Fibroblast of gingiva (primary cell): ENCODE measurements at places on chromosomes 2 and 18.

DNA sequence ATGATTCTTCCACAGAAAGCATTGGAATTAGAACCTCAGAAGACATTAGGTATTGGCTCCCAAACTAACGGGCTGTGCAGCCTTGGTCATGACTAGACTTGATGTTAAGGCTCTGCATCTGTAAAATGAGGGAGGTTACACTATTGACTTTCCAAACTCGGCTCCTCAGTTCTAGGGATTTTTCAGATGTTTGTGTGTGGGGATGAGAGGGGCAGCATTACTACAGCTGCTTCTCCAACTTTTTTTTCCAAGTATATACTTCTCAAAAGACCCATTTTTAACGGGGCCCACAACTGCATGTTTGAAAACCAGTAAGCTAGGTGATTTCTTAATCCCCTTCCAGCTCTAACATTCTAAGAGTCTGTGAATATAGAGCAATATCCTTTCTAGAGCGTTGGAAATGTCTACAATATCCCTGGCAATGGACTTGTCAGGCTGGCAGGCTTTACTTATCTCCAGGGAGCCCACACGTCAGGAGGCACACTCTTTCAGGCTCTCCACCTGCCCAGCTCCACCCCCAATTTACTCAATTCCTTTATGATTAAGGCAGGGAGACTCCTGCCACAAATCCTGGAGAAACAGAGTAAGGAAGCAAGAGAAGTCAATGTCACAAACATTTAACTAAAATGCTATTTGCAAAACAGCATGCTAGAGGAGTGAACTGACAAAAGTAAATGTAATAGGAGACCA is 844 bp upstream of the MPV17 start:
- DNase-seq = no peak

DNA sequence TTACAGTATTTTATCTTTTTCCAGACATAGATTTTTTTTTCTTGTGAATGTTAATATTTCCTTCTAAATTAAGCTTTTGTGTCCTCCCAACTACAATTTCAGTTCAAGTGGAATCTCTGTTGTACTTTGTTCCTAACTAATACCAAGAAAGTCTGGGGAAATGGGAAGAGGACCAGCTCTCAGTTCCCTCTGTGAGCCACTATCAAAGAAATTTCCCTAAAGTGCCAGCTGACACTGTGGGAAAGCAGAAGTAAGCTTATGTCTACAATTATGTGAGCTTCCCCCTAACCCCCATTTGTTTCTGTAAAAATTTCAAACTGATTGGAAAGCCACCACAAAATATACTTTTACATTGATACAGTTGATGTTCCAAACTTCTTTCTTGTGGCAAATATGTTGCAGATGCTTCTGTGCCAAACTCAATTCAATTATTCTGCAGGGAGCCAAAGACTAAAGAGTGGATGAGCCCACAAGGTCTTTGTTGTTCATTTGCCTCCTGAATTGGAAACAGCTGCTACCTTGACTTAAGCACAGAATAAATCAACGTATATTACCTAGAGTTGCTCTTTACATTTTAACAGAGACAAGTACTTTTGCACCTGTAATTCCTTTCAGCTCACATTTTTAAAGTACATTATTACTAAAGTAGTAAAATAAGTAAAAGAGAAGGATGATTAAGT is 306.6 kb downstream of the PTH2R start:
- no peak for DNase-seq

DNA sequence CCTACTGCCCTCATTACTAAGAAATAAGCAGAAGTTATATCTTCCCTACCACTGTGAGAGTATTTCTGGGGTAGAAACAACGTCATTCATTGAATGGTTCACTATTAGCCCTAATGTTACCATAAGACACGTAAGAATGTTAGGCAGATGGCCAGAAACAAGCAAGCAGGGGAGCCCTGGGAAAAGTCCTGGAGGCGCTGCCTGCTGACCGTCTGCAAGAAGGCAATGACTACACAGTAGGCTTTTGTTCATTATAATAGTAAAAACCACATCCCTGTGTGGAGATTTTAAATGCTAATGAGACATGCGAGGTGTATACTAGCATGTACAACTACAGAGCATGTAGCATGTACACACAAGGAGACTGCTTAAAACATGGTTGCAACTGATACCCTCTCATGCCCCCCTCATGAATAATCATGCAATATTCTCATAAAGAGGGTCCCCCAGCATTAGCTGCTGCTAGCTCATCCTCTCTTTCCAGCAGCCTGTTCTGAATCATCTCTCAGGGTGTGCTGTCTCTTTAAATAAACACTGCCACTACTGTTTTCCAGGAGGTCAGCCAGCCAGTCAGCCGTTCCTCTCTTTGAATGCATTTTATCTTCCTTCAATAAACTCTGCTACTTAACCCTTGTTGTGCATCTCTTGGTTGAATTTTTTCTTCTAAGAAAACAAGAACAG is 23.6 kb downstream of the SUCLG1 start:
- DNase-seq = peak; percentile 39

DNA sequence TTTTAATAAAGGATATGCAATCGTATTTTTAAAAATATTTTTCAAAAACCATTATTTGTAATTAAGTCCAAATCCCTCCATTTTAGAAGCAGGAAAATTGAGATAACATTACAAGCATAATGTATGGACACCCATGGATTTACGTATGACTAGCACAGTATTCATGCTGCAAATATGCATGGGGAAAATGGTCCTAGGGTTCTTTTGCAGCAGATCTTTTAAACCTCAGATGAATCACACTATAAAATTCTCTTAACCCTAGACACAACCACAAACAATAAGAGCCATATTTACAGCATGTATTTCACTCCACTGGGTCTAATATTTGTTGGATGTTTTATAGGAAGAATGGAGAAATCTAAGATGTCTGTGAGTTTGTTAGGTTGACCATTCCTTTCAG is 453.4 kb downstream of the TGIF1 start:
- peak; percentile 49 for DNase-seq

DNA sequence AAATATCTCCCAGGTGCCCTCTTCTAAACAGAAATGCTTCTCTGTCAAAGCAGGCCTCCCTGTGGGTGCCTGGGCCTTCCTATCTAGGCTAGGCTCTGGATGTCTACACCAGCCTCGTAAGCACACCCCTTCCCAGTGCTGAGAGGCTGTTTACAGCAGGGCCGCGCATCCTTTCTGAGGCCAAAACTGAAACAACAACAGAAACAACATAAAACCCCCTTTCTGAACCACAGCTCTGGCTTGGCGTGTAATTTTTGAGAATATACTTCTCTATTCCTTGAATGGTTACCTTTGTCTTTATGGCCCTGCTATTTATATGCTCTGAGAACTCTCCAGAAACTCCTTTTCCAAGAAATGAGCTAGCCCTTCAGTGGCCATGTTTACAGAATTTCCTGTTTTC is 118.4 kb downstream of the BCL2L11 start:
- no peak for DNase-seq

DNA sequence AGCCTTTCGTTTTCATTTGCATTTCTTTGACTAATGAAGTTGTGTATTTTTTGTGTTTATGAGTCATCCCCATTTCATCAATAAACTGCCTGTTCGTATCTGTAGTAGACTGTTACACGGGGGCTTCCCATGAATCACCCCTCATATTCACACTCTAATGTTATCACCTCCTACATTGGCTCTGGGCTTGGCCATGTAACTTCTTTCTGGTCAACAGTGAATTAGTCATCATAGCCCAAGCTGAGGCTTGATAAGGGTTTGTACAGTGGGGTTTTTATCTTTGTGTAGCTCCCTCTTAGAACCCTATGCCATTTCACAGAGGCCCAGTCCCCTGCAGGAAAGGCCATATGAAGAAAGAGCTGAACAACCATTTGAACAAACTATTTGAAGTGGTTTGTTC is 151.0 kb downstream of the CCBE1 start:
- DNase-seq = no peak

GRCh38 chr2:150477347-150477746 is 10.1 kb downstream of the RND3 start:
- DNase-seq = peak; percentile 28

DNA sequence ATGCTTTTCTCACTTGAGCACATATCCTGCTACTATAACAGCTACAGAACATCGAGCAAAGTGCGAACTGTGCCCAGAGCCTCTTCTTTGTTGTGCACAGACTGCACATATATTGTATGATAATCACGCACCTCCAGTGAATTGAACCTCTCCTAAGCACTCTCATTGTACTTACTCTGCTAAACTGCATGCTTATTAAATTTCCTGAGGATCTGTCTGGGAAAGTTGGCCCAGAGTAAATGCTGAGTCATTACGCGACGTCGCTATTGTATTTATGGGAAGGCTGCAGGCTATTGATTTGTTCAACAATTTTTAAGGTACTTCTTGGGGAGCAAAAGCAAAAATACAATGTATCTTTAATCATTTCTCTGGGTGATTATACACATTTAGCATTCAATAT is 399.6 kb upstream of the DSEL start:
- no peak for DNase-seq

GRCh38 chr2:39608263-39608575 is 57.5 kb upstream of the TMEM178A start:
- no peak for DNase-seq

DNA sequence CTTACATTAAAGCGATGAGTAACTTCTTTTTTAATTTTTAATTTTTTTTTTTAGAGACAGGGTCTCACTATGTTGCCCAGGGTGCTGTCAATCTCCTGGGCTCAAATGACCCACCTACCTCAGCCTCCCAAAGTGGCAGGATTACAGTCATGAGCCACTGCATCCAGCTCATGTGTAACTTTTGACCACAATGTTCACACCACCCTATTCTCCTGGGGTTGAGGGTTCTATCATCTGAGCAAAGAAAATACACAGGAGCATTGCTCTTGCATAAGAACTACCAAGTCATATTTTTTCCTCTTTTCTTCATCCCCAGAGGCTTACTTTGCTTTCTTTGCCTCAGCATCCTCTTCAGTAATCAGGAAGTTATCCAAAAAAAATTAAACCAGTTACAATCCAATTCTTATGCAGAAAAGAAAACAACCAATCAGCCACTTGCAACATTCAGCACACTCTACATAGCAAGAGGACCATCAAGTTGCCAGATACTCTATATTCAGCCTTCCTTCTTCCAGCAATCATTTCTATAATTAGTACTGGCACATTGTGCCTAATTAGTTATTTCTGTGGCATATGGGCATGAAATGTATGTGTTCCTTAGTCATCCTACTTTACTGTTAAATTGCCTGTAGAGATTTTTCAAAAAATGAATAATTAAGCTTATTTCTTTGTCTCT is 345.6 kb downstream of the AKAIN1 start:
- no peak for DNase-seq

DNA sequence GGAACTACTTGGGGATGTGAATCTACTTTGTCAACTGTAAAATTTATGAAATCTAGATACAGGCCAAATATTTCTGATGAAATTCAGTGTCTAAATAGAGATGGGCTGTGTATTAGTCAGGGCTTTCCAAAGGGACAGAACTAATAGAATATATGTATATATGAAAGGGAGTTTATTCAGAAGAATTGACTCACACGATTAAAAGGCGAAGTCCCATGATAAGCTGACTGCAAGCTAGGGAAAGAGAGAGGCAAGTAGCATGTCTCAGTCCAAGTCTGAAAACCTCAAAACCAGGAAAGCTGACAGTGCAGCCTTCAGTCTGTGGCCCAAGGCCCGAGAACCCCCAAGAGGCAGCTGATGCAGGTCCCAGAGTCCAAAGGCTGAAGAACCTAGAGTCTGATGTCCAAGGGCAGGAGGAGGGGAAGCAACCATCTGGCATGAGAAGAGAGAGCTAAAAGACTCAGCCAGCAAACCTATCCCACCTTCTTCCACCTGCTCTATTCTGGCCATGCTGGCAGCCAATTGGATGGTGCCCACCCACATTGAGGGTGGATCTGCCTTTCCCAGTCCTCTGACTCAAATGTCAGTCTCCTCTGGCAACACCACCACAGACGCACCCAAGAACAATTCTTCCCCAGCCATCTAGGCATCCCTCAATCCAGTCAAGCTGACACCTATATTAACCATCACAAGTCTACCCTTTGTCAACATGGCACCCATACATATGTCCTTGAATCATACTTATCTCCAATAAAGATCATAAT is 29.3 kb upstream of the MEX3C start:
- no peak for DNase-seq
